ENCODE measurements at places on chromosomes 11 and 22.
A peak's percentile ranks its signal among the peaks of the same experiment; 100 is the strongest.

GRCh38 chr11:10653946-10654810, 39.4 kb downstream of the IRAG1 start:
- peak; percentile 66 for DNase-seq

- DNase-seq, result no peak
Observed at GRCh38 chr22:39363751-39364515, 14.1 kb downstream of the SYNGR1 start.

- no peak for DNase-seq
Observed at GRCh38 chr22:49193348-49193747, 634.3 kb downstream of the BRD1 start.

DNA sequence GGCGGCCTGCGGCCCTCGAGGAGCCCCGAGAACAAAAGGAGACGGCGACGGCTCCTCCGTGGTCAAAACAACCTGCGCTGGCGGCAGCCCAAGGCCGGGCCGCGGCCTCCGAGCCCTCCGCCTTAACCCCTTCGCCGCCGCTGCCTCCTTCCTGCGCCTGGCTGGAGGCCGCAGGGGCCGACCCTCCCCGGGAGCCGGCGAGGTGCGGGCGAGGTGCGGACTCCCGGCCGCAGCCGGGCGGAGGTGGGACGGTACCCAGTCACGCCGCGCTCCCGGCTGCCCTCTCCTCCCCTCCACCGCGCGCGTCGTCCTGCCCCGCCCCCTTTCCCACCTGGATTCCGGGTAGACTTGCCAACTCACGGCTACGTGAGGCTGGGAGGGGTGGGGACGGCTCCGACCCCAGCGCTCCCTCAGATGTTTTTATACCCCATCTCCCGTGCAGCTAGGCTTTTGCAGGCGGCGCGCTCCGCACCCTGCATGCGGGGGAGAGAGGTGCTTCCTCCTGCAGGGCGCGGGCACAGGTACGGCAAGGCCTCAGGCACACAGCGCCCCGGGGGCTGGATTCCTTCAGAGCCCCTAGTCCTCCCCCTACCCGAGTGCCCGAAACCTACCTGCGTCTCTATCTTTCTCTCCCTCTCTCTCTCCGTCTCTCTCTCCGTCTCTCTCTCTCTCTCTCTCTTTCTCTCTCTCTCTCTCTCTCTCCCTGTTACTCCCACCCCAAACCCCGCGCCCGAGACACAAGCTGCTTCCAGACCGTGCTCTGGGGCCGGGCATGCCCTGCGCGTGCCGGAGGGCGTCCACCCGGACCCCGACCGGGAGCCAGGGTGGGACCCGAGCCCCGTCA, 2.0 kb downstream of the PDGFB start:
- DNase-seq, result no peak

- no peak for DNase-seq
Observed at GRCh38 chr22:44741929-44742328, 10.4 kb upstream of the ARHGAP8 start.

GRCh38 chr11:64451856-64452255, 92.9 kb downstream of the RPS6KA4 start:
- DNase-seq, result no peak

GRCh38 chr11:80167766-80168165, 726.9 kb upstream of the TENM4 start:
- DNase-seq, result peak; percentile 49

DNA sequence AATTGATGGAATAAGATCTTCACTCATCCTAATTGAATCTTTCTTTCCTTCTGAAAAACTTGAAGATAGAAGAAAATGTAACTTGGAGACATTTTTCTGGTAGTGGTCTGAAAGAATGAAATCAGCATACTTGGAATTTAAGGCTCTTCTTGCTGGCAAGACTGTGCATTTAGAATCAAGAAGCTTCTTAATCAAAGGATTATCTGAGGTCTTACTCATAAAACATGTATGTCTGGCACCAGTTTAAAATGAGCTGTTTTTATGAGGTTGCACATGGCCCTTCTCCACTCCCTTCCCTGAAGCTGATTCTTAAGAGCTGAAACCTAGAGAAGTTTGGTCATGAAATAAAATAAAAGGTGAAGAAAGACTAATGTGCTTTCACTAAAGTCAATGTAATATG, 77.3 kb downstream of the ARHGEF12 start:
- DNase-seq, result peak; percentile 82

DNA sequence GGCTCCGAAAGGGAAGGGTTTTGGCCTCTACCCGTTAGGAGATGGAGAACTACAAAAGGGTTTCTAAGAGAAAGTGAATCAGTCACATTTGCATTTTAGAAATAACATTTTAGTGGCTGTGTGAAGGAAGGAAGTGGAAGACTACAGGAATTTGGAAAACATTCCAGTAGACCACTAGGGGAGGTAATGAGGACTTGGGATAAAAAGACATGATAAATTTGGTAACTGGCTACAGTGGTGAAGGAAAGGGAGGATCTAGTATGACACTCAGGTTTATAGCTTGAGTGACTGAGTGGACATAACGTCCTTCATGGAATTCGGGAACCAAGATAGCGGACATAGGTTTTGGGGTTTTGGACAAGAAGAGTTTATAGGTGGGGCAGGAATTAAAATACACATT, 7.0 kb upstream of the RRM1 start:
- DNase-seq, result peak; percentile 50

DNA sequence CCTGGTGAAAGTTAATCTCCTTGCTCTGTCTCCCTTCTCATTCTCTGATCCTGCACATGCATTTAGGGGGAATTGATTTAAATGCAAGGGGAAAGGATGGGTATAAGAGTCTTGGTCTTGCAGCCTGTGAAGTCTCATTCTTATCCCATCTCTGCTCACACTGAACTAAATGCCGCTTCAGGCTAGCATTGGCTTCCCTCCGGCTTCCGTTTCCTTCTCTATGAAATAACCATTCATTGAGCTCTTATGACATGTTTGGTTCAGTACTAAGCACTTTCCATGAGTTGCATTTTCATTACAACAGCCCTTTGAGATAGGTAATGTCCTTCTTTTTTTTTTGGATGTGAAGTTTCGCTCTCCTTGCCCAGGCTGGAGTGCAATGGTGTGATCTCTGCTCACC, 5.6 kb downstream of the ZBTB16 start:
- no peak for DNase-seq
